Activated gamma-delta T cell treated with anti-CD3 and anti-CD28 coated beads, Interleukin-2, amount 50 U/mL, for 16 hours (primary cell): ENCODE measurements at places on chromosomes 1 and 21.

DNA sequence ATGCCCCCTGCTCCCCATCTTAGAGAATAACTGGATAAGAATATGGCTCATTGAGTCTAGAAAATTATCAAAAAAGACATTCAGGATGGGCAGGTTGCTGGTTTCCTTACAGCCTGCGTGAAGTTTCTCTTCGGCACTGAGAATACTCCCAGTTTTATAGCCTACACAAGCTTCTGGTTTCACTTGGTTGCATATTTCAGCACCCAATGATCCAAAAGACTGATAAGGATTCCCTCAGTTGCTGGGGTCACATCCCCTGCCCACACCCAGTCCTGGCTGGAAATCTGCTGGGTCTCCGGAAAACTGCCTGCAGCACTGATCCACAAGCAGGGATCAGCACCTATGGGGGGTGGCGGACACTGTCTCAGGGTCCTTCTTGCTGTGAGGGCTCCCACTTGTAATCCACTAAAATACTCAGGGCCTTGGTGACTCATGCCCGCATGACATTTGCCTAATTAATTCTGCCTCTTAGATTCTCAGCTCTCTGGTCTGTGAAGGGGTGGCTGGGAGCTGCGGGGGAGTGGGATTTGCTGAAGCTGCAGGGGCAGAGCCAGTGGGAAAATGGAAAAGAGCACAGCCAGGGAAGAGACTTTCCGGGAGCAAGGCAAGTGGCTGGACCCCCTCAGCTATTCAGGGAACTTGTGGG, 142.5 kb downstream of the ZNF648 start:
- no peak for DNase-seq

- DNase-seq = no peak
Measured at GRCh38 chr1:2468540-2468939, 7.5 kb upstream of the PLCH2 start.

DNA sequence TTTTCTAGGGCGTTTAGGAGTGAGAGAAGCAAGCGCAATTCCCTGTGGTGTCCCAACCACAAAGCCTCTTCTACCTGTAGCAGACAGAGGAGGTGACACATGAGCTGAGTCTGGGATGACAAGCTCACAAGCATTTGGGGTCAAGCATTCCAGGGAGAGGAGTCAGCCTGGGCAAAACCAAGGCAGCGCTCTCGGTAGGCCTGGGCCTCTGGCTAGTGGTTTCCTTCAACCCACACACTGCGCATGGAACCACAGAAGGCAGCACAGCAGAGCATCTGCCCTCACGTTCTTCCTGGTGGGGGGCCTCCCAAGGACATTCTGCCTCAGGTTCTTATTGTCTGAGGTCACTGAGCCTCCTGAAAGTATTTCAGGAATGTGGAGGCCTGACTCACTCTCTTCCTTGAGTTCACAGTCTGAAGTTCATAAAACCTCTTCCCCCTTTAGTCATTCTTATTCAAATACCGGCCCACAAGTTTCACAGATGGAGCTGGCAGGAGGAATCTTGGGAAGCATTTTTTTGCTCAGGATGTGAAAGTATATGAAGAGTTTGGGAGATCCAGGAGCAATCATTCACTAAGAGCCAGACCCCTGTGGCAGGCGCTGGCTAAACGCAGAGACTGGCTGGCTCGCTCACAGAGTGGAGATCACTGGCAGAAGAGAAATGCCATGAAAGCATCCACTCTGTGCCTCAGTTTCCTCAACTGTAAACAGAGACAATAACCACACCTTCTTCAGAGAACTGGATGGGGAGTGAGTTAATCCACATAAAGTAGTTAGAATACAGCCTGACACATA, 26.8 kb downstream of the CCN1 start:
- no peak for DNase-seq

DNA sequence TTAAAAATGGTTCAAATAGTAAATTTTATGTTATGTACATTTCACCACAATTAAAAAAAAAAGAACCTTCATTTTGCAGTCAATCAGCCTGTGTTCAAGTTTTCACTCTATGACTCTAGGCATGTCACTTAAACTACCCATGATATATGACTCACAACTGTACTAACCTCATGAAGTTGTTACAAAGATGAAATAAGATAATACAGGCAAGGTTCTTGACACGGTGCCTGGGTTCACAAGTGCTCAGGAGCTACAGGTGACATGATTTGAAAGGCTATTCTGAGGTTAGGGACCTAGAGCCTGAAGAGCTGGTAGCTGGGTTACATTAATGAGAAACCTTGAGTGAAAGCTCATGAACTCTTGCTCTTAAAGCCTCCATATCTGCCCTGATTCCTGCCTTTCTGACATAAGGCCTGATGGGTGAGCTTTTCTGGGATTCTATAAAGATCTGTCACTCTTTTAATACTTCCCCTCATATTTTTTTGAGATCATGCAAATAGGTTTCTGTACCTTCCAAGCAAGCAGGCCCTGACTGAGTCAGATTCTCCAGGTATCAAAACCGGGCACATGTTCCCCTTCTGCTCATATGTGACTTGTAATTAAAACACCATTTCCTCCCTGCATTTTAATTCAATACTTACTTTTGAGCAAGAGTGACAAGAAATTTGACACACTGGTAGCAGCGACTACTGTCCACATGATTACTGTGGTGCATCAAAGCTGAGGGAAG, 34.0 kb downstream of the PCSK9 start:
- DNase-seq = no peak

DNA sequence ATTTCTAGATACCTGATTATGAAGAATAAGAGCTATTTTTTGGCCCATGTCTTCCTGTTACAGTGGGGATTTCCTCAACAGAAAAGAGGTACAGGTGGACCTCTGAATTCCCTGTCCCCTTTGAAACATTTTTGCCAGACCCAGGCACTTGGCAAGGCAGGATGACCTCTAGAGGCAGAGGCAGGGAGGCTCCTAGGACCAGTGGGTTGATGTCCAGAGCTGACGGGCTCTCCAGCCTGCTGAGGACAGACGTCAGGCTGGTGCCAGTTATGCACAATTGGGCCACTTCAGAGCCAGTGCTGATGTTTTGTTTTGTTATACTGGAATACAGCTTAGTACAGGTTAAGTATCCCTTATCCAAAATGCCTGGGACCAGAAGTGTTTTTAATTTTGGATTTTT, 18.5 kb upstream of the A3GALT2 start:
- no peak for DNase-seq
